ENCODE measurements at places on chromosomes 16 and 17.

DNA sequence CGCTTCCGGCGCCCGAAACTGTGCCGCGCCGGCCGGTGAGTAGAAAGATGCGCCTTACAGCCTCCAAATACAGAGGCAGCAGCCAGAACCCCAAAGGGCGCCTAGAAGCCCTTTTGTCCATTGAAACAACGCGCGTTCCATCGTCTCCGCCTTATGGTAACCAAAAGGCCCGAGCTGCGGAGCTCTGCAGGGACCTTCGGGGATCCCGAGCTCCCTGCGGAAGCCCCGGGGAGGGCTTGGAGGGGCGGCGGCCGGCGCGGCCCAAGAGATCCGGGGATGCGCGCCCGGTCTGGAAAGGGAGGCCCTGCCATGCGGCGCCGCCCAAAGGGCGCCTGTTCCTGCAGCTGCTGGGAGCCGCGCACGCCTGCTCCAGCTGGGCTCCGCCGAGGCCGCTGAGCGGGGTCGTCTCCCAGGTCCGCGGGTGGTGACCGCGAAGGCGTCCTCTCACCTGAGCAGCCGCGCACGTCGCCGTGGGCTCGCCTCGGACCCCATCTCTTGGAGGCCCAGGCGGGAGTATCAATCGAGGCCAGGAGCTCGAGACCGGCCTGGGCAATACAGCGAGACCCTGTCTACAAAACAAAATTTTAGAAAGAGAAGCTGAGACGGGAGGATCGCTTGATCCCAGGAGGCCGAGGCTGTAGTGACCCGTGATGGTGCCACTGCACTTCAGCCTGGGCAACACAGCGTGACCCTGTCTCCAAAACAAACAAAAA lies 742 bp upstream of the FBXO31 start:
- no peak for DNase-seq

DNA sequence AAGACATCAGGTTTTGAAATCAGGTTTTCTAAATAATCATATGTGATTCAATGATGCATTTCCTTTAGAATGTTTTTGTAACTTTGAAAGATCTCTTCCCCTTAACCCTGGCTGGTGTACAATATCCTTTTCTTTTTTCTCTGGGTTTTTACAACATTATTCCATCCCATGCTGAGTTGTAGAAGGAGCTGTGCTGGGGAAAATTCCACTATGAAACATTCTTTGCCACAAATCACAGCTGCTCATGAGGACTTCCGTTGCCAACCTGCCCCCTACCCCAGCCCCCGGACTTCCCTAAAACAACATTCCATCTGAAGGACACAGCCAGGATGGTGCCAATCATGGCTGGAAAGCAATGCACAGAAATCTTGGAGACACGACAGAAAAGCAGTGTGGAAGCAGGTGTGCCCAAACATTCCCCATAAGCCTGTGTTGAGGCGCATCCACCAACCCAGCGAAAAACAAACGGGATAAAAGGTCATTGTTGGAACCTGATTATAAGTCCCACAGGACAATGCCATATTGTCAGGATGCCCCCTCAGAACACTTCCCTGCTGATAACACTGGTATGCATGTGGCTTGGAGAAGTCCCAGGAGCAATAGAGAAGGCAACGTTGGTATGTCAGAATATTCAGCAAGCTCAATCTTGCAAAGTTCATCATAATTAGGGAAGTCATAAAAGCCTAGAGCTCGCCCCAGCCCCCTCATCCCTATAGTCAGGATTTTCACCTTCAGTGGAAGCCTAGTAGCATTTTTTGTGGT lies 475.0 kb downstream of the HS3ST3B1 start:
- DNase-seq = no peak

DNA sequence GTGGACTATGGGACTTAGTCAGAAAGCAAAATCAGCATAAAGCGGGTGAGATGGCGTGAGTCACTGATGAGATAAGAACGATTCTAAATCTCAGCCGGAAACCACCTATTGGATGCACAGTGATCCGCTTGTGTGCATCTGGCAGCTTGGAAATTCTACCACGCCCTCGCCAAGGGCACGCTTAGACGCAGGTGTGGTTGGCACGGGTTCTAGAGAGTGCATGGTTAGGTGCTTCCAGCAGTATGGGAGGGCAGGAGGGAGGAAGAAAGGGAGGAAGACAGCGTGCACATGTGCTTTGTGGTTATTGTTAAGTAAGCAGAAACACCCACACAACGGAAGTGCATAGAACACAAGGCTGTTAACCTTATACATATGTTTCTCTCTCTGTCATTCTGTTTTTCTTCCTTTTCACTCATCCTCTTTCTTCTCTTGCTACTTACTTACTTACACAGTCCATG lies 374.0 kb upstream of the ASIC2 start:
- no peak for DNase-seq

DNA sequence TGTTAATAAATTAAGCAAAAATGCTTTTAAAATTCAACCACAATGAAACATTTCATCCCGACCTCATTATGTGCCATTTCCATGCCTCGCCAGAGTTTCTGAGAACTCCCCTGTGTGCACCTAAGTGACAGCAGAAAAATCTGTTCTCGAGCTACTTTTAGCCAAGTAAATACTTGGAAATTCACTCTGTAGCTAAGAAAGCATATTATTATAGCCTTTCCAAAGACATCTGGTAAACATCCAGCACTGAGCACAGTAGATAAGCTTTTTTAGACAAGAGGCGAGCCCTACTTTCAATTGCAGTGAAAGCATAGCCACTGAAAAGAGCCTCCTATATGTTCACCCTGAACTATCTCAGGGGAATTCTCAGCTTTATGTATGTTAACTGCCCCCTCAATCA lies 242.8 kb upstream of the PSMD7 start:
- DNase-seq = no peak

- DNase-seq = peak; percentile 89
Observed at GRCh38 chr16:57185945-57186871, at the start of the genes PSME3IP1 and RSPRY1. PSME3IP1 (minus strand) TSS chr16:57186039; CDS start chr16:57173854, 12,185 bp downstream. RSPRY1 (plus strand) TSS chr16:57186329; CDS start chr16:57204659, 18,330 bp downstream.

DNA sequence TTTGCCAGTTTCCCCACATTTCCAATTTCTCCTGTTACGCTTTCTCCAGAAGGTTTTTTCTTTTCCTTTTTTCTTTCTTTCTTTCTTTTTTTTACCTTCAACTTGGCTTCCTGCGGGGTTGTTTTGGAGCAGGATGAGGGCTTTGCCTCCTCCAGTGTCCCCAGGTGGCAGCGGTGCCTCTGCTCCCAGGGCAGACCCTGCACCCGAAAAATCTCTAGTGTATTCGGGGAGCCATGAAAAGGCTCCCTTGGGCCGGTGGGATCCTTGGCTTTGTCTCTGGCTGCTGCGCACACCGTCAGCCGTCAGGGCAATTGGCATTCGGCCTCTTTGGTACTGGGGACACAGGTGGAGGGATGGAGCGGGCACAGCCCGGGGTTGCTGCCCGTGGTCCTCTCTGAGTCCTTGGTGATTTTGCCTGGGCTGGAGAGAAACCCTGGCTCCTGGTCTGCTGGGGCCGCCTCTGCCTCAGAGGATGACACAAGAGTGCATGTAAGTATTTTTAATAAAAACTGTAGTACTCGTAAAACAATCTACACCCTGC lies 846 bp downstream of the ITGB3 start:
- DNase-seq = no peak

DNA sequence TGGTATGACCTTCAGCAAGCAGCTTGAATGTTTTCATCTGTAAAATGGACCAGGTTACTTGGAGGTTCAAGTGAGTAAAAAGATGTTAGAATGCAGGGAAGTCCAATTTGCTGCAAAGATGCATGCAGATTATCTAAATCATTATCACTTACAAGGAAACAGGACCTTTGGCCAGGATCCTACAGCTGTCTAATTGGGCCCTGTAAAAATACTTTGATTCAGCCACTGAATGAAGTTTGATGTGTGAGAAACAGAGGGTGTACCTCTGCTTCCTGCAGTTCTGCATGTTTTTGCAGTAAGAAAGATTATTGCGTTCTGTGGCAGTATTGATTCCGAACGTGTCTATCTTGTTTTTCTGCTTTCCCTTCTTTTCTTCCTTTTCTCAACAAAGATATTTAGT lies 10.2 kb downstream of the CDH13 start:
- DNase-seq = no peak

DNA sequence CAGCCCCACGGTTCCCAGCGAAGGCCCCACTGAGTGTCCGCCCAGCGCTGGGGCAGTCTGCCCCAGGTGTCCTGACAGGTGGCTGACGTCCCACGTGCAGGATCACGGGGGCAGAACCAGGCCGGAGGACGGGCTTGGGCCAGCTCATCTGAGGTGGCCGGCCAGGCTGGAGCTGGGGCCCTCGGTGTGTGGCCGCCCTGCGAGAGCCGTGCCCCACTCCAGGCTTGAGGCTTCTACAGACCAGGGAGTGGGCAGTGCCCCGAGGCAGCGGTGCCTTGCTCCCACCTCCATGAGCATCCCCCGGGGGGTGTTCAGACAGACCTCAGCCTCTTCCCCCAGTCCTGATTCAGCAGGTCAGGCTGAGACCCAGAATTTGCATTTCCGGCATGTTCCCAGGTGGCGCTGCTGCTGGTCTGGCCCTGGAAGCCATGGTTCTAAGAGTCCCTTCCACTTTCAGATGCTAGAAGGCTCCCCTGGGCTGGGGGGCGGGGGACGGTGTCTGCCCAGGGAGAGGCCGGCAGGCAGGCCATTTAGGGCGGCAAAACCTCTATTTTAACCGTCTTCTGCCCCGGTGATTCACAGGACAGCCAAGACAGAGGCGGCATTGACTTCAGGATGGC lies 35.4 kb upstream of the PABPN1L start:
- no peak for DNase-seq

GRCh38 chr17:57067781-57068180 lies 17.3 kb upstream of the AKAP1 start:
- no peak for DNase-seq

DNA sequence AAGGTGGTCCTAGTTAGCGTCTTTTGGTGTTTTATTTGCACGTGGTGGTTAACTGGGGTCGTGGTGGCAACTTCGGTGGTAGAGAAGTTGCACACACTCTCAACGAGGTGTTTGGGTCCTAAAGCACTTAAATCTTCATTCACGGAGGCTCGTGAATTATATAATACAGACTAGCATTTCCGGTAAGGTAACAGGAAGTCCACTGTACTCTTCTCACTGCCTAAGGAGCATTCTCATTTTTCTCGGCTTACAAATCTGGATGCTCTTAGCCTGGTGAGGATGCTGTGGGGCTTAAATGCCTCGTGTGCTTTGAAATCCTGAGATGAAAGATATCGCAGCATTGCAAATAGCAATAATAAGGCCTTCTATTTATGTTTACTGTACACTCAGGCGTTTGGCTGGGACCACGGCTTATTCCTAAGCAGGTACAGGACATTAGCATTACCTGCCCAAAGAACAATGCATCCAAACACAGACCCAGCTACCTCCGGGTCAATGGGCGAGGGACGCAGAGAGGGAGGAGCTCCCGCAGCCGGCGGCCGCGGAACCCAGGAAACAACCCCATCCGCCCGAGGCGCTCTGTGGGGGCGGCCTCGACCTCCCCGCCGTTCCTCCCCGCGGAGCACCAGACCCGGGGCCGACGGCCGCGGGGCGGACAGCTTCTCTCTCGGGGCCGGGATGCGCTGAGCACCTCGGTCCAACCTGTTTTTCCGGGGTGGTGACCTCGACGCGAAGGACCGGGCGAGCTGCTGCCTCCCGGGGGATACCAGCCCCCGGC lies 856 bp downstream of the DNAJA2 start:
- peak; percentile 50 for DNase-seq

DNA sequence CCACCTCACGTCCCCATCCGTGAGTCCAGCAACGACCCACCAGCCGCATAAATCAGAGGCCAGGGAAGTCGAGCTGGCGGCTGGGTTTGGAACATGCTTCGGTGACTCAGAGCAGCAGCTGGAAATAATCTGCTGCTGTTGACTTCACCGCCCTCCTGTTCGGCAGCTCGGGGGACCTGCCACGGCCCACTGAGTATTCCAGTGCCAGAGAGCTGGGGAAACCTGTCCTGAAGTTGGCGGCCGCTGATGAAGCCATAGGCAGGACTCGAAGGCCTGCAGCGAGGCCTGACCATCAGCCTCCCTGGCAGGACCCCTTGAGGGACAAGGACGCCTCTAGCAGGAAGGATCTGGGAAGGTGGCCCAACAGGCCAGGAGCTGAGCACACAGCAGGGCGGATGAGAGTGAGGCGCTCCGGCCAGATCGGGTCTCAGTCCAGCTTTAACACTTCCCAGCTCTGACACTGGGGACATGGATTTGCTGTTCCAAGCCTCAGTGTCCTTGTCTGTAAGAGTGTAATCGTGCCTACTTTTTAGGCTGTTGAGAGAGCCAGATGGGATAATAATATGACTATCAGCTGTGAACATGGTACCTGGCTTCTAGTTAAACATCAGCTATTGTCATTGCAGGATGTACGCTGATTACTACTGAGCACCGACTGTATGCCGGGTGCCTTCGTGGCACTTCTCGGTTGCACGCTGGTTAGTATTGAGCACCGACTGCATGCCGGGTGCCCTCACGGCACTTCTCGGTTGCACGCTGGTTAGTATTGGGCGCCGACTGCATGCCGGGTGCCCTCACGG lies 50.4 kb upstream of the CIBAR2 start:
- no peak for DNase-seq

GRCh38 chr17:57906910-57907309 lies 48.3 kb downstream of the CUEDC1 start:
- DNase-seq = no peak

DNA sequence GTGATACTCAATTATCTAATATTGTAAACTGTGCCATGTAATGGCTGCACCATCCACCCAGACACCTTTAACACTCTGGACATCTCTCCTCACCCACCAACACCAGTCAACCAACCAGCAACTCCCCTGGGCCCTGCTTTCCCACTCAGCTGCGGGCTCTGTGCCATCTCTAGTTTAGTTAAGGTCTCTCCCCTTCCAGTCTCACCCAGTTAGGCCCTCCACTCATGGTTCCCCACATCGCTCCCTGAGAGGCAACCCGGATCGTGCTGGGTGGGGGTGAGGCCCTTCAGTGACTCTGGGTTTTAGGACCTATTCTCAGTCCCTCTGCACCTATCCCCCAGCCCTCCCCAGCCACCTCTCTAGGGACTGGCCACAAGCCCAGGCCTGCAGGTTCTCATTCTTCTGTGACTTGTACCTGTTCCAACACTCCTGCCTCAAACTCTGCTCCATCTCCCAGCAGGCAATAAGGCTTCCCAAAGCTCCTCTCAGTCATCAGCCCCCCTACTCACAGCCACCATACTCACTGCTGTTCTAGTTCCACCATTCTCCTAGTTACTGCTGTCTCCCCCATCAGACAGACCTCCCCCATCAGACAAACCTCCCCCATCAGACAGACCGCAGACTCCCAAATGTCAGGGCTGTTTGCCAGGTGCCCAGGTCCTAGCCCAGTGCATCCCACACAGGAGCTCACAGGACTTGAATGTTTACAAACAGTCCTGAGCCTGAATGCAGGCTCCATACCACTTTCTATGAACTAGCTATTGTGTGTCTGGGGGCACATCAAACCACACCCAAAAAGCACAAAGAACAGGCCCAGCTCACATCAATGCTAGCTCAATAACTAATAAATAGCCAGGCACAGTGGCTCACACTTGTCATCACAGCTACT lies 2.6 kb downstream of the TK2 start:
- no peak for DNase-seq

DNA sequence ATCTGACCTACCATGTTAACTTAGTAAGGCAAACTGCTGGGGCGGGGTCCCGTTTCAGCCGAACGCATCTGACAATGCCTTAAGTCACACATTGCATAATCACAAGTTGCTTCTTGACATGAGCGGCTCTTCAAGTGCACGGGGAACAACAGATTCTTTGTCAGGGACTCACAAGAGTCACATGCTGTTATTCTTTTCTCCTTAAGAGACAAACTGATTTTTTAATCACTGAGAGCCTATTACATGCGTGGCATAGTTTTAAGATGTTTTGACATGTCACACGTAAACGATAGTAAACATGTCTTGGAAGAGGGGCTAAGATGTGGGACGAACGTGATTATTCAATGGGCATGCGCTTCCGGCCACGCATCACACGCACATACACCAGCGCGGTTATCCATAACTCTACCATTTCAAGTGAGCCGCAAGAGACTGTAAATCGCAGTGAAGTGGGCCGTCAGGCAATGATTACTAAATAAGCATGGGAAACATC lies 63.4 kb downstream of the ADCY9 start:
- no peak for DNase-seq

Measured in activated B cell treated with CpG ODN at 0.5 μM for 24 hours (primary cell).